A549 (cell line): ENCODE measurements at places on chromosomes 7 and 10.

GRCh38 chr10:12975266-12975665 is 26.2 kb downstream of the CCDC3 start:
- DNase-seq = peak; percentile 16

- DNase-seq = no peak
Observed at GRCh38 chr10:108631332-108631731, 1292.0 kb downstream of the XPNPEP1 start.

DNA sequence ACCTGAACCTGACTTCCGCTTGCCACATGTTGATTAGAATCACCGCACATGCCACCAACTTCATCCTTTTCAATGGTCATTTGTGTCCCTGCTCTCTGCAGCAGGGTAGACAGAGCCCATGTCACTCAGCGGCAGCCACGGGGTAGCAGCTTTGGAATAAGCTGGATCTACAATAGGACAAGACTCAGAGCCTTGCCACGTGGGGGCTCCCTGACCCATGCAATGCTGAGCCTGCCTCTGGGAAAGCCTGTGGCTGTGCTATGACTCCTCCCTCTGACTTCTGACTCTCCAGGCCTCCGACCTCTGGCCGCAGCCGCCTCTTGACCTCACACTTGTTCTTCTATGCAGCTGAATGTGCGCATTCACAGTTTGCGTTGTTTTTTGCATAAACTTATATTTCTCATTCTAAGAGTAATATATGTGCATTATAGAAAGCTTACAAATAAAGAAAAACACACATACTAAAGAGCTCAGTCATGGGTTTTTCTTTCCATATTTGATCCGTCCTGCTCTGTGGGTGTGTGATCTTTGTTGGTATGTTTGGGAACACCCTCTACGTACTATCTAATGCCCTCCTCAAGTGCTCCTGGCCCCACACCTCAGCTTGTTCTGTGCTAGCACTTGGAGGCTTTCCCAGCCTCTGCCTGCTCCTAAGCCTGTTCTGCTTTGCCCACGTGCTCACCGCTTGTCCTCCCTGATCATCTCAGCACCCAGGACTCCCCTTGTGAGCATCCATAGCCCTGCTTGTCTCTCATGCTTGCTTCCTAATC is 198.0 kb upstream of the MKI67 start:
- peak; percentile 14 for DNase-seq

DNA sequence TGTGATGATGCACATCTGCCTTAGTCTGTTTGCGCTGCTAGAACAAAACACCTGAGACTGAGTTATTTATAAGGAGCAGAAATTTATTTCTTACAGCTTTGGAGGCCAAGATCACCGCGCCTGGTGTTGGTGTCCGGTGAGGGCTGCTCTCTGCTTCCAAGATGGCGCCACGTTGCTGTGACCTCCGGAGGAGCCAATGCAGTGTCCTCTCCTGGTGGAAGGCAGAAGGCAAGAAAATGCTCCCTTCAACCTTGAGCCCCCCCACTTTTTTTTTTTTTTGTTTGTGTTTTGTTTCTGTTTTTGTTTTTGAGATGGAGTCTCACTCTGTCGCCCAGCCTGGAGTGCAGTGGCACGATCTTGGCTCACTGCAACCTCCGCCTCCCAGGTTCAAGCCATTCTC is 16.0 kb upstream of the ACTR3B start:
- no peak for DNase-seq

DNA sequence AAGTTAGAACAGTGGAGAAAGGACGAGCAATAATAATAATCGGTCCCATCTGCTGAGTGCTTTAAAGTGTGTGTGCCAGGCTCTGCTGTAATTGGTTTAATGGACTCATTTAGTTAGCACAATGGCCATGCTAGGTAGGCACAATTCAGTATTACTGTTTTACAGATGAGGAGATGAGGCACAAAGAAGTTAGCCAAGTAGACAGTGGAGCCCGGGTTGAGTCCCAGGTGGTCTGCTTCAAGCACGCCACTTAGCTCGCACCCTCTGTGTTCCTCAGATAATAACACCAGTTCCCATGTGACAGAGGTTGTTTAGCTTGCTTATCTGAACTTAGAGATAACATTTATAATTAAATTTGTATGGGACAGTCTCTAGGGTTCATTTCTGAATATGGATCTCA is 101.6 kb upstream of the GJD4 start:
- DNase-seq = no peak

GRCh38 chr7:43658718-43659548 is 70.4 kb downstream of the COA1 start:
- no peak for DNase-seq

DNA sequence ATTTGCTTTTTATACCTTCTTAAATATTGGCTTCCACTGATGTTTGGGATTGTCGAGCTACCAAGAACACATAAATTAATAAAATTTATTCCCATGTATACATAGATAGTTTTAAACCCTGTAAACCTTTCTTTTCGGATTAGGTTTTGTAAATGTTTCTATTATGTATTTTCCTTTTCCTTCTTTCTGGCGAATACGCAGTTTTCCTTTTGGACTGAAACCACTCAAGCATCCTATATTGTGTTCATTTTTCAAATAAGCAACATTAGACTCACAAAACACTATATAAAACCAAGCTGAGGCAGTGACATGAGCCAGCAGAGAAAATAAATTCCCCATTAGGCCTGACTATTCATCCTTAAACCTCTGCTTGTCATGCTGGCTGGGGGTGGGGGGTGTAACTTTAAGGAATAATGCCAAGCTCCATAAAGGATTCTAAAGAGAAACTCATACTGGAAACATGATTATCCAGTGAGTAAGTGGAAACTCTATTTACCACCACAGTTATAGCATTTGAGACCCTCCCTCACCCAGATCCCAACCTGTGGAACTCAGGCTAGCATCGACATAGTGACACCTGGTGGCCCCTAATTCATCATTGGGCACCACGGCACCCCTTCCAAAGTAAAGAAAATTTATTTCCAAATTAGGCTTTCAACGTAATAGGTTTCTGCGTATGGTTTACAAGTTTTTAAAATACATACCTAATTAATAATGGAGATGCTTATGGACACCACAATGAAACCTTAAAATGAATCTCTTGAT is 86.5 kb upstream of the CELF2 start:
- no peak for DNase-seq

DNA sequence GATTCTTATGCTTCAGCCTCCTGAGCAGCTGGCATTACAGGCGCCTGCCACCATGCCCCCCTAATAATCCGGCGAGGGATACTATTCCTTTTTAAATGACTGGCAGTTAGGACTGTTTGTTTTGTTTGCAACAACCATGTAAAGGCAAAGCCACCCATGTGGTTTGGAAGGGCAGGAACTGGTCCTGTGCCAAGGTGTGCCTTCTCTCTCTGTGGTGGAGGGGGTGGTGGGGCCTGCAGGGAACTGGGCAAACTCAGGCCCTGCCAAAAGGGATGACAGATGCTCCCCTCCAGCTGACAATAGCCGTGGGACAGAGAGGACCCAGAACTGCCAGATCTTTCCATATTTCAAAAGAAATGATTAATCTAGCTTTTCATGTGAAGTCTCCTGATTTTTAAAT is 23.5 kb upstream of the WAPL start:
- DNase-seq = no peak

GRCh38 chr7:106915407-106915806 is 50.3 kb downstream of the PIK3CG start:
- DNase-seq = no peak

- DNase-seq = no peak
Observed at GRCh38 chr10:73810358-73810734, 1.1 kb downstream of the NDST2 start.

DNA sequence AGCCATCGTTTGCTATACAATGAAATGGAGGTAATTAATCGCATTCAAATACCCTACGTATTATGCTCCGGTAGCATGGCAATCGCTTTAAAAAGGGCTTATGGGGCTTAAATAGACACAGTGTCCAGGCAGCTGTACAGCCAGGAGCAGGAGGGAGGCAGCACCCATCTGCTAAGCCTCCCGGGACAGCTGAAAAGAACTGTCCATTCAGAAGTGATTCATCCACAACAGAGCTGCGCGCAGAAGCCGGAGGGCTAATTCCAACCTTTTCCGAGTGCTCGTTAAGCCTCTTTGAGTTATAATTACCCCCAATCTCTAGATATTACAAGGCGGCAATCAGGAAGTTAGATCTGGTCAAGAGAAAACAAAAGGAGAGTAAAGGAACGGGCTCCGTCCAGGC is 58.3 kb downstream of the DPYSL4 start:
- DNase-seq = no peak

- DNase-seq = no peak
Observed at GRCh38 chr10:16995867-16996529, 133.6 kb downstream of the CUBN start.
